Caki2 (cell line): ENCODE measurements at places on chromosomes 7 and 10. TPM values are rescaled to one million over a fixed set of nuclear protein-coding genes. Genes with fewer than 3 reads are reported as not detected.

- no peak for DNase-seq
Measured at GRCh38 chr10:62655337-62655994, 149.1 kb upstream of the ADO start.

DNA sequence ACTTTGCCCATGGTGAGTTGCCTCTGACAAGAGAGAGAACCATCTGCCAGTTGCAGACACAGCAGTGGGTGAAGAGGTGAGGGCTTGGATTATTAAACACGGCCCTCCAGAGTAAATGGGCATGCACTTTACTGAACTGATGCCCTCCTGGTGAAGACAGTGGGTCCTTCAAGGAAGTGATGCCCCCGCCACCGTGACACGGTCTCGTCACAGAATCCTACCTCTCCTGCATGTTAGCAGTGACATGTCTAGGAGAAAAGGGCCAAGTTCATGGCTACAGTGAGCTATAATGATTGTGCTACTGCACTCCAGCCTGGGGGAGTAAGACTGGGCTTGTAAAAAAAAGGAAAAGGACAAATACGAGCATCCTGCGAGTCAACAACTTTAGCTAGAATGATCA is 2.4 kb downstream of the BNIP3 start:
- DNase-seq: no peak

- DNase-seq: no peak
Measured at GRCh38 chr10:76305930-76306615, 874.6 kb downstream of the LRMDA start.

- DNase-seq: peak; percentile 28
Measured at GRCh38 chr10:78263521-78263988, 229.9 kb downstream of the RPS24 start.

DNA sequence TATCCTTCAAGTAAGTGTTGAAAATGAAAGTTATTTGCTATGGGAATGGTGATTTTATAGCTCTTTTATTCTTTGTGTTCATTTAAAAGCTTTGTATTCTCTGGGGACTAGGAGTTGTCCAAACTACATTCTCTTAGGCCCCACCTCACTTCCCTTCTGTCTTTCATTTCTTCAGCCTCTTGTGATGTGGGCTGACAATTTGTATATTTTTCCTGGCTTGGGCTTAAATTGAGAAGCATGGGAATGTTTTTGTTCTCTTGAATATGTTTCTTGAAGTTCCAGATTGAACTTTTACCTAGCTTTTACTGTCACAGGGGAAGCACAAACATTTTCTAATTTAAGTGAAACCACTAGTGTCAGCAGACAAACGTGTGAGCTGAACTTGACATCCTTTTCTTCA is 27.9 kb downstream of the BBS9 start:
- DNase-seq: no peak

GRCh38 chr7:142595816-142596516 is 153.3 kb upstream of the PRSS1 start:
- DNase-seq: no peak

DNA sequence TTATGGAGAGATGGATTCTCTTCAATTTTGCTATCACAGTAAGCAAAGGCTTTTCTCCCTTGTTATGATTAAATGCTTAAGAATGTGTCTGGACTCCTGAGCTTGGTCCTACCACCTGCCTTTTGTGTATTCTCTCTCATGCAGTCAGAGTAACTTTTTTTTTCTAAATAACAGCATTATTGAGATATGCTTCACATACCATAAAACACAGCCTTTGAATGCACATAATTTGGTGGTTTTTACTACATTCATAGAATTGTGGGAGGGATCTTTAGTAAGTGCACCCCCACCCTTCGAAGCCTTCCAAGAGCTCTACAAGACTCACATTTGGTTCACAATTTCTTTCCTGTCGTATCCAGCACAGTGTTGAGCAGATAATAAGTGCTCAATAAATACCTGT is 175.5 kb downstream of the ADAM12 start:
- DNase-seq: no peak

DNA sequence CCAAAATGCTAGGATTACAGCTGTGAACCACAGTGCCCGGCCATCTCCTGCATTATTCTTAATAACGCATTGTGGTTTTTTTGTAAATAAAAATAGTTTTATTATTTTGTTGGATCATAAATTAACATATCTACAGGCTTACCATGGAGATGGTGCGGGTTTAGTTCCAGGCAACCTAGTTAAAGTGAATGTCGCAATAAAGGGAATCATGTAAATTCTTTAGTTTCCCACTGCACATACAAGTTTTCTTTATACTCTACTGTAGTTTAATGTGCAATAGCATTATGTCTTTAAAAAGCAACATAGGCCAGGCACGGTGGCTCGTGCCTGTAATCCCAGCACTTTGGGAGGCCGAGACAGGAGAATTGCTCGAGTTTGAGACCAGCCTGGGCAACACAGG is 2.4 kb downstream of the PRKRIP1 start:
- no peak for DNase-seq

DNA sequence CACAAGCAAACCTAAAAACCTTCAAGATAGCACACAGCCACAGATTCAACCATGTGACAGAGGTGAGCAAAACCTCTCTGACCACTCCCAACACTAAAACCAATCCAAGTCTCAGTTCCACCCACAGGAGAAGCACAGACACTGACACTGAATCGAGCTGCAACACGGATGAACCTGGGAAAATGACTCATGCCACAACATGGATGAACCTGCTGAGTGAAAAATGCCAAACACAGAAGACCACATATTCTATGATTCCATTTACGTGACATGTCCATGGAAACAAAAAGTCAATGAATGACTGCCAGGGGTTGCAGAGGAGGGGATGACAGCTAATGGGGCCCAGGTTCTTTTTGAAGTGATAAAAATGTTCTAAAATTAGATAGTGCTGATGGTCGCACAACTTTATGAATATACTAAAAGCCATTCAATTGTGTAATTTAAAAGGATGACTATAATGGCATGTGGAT is 22.0 kb downstream of the CYTH3 start:
- DNase-seq: no peak

- peak; percentile 53 for DNase-seq
Measured at GRCh38 chr10:102401735-102402511, 6.4 kb downstream of the NFKB2 start.

DNA sequence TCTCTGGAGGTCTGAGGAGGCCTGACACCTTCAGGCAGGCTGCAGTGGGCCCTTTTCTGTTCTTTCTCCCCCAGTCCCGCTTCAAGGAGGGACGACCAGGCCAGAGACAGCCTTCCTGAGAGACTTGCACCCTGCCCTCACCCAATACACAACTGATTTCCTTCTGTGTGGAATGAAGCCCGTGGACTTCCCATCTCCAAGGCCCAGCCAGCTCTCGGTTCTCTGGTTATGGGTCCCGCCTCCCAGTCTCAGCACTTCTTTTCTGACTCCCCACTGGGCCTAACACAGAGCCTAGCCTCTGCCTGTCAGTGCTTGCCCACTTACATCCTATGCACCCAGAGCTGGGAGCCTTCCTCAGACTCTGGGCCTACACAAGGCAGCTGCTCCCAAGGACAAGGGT is 24.1 kb upstream of the ADCYAP1R1 start:
- no peak for DNase-seq

DNA sequence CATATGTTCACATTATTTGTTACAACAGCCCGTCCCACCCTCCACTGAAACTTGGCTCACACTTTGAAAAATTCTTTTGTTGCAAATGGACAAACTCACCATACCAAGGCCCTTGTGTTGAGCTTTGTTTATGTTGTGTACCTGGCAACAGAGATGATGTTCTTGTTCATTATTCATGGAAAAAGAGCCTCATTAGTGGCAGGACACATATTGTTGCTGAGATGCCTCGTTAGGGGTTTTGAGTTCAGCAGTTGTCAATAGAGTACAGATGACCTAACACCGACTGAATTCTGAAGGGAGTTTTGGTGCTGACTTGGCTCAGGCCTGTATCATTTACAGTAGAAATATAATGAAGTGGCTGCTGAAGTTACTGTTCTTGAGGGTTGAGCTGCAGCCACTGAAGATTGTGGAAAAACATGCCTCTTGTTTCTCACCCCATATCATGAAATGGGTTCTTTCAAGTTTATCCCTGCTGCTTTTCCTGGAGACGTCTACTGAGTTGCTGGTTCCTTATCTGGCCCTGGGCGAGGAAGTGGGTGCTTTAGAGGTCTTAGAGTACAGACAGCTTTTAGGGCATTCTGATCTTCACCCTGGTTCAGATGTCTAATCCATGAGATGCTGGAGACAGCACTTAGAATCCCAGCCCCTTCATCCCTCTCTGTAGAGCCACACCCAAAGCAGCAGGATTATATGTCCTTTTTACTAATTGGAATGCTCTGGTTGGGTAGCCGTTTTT is 149.7 kb downstream of the WNT2 start:
- no peak for DNase-seq

DNA sequence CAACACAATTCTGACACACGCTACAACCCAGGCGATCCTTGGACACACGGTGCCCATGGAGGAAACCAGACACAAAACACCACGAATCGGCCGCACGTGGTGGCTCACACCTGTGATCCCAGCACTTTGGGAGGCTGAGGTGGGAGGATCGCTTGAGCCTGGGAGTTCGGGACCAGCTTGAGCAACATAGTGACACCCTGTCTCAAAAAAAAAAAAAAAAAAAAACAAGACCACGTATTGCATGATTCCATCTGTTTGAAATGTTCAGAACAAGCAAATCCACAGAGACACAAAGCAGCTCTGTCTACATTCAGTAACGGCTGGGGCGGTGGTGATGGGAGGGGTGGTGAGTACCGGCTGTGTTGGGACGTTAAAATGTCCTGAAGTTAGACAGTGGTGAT is 25.2 kb downstream of the ADAP1 start:
- no peak for DNase-seq

The CLDN4 gene
- 326 and 414 TPM in 2 replicates for total RNA-seq

The CREB5 gene
- 15.2 and 28.2 TPM in 2 replicates for total RNA-seq

The SPDYE6 gene
- not detected in 2 replicates for total RNA-seq

The NRCAM gene
- 41.9 and 62.1 TPM in 2 replicates for total RNA-seq

The DPP6 gene
- total RNA-seq: not detected in 2 replicates

The PILRB gene
- 15.0 and 44.8 TPM in 2 replicates for total RNA-seq

The GIMAP5 gene
- total RNA-seq: not detected in 2 replicates

The TUBAL3 gene
- total RNA-seq: not detected in 2 replicates

The NAT16 gene
- total RNA-seq: not detected in 2 replicates

The FOXI2 gene
- not detected in 2 replicates for total RNA-seq
